Right atrium auricular region (tissue), 2 donors: ENCODE measurements at places on chromosomes 3 and 15.

DNA sequence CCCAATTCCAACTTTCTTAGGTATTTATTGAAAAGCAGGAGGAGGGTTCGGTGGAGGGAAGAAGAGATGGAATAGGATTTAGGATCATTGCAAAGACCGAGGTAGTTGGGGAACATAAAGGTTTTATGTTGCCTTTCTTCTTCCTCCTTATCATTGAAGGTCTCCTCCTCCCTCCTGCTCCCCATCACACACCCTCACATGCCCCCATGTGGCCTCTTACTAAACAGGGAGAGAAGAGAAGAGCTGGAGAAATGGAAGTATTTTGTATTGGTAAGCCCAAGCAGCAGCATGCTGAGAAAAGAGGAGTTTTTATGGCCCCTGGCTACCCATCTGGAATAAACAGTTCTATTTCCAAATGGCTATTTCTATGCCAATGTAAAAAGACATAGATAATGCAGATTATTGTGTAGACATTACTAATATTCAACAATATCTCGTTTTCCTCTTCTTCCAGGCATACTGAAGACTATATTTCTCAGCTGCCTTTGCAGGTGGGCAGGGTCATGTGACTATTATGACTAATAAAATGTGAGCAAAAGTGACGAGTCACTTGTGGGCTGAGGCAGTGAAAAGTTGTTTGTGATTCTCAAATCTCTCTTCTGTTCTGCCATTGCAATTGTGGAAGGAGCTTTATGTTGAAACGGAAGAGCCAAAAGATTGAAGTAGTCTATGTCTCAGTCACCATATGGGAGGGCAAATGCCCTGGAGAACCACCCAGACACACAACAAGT lies 5.2 kb upstream of the GPR176 start:
- DNase-seq = no peak

DNA sequence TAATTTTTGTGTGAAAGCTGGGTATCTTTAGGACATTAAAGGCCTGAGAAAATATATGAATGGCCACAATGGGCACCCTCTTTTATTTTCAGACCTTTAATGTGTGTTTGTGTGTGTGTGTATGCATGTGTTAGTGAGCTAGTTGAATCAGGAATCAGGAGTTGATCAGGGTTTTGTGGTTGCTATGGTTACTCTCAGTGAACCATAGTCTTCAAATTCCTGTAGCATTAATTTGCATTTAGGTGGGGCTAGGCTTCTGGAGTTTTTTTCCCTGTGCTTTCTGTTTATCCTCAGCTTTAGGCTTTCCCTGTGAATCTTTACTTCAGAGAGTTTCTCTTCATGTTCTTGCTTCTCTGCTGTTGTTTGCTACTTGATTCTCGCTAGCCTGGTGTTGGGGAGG lies 122.0 kb upstream of the ONECUT1 start:
- no peak for DNase-seq

DNA sequence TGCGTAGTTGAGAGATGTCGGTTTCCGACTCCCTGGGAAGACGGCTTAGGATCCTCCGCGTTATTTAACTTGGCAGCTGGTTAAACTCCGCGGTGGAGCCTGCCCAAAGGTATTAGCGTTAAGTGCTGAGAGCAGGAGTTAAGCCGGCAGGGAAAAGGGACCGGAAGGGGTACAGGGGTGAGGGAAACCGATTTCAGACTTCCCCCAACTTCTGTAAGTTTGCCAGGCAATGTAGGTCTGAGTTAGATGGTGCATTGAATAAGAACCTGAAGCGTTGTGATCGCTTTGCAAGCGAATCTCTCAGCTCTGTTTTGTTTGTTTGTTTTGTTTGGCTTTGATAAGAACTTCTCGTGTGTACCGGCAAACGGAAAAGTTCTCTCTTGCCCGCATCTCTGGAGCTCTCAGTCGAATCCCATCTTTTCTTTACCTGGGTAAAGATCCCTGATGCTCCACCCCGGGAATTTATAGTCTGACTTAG lies 6.0 kb upstream of the FEZF2 start:
- DNase-seq = no peak

DNA sequence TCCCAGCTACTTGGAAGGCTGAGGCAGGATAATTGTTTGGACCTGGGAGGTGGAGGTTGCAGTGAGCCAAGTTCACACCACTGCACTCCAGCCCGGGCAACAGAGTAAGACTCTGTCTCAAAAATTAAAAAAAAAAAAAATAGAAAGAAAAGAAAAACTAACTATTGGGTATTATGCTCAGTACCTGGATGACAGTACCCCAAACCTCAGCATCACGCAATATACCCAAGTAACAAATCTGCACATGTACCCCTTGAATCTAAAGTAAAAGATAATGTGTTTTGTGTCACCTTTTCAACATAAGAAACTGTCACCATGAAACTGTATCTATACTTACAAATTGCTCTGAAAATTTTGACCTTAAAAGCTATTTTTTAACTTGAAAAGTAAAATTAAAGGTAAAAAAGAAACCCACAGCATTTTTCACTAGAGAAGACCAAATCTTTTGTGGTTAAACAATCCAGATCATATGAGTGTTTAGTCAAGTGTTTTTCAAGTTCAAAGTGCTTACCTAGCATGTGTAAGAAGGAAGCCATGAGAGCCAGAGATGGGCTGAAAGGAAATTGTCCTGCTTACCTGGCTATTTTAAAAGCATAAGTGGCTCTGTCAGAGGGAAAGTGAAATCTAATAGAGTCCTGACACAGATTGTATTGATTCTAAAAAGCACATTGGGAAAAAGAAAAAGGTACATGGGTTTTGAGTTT lies 50.5 kb downstream of the MYO1E start:
- no peak for DNase-seq

DNA sequence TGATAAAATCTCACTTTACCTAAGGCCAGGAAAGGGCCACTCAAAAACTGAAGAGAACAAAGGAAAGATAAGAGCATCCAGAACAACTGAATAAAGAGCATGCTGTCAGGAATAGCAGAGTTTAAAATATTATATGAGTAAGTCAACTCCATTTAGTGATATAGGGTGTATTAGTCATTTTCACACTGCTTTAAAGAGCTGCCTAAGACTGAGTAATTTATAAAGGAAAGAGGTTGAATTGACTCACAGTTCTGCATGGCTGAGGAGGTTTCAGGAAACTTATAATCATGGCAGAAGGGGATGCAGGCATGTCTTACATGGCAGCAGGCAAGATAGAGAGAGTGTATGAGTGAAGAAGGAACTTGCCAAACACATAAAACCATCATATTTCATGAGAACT lies 778.0 kb upstream of the NECTIN3 start:
- DNase-seq = no peak

- DNase-seq = no peak
Measured at GRCh38 chr3:13565581-13566452, 16.9 kb downstream of the FBLN2 start.
